ENCODE measurements at places on chromosomes 16 and 17. TPM values are rescaled to one million over a fixed set of nuclear protein-coding genes. Genes with fewer than 3 reads are reported as not detected.

Gene KRT40
- total RNA-seq = 2.7 TPM

DNA sequence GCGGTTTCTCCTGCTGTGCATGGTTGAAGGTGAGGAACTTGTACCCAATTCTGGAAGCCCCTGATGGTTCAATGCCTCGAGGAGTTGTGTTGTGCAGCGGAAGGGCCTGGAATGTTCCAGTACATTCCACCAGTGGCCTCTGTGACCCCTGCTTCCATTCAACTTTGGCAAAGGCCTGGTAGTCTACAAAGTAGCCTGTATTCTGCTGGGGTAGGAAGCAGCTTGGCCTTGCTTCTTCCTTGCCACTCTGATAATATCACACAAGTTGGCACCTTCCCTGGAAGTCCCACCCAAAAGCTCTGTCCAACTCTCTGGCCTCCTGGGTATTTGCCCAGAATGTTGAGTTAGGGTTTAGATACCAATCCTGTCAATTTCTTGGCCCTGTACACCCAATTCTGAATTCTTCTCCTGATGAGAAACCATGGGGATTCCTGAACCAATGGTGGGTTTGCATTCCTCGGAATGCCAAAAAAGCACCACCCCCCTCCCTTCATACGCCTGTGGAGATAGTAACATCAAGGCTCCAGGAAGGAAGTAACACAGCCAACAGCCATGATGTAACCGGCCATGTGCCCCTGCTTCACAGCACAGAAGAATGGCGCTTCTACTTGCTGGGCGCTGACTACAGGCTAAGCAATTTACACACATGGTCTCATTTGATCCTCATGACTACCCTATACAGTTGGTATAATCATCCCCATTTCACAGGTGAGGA lies 11.8 kb upstream of the FAM117A start:
- no peak for DNase-seq

DNA sequence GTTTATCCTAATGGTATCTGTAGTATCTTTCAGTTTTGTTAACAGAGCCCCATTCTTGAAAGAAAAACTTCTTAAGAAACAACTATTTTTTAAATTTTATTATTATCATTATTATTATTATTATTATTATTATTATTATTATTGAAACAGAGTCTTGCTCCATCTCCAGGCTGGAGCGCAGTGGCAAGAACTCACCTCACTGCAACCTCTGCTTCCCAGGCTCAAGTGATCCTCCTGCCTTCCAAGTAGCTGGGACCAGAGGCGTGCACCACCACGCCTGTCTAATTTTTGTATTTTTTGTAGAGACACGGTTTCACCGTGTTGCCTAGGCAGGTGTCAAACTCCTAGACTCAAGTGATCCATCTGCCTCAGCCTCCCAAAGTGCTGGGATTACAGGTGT lies 23.4 kb downstream of the SUPT6H start:
- no peak for DNase-seq

- DNase-seq = no peak
Measured at GRCh38 chr16:67283039-67283825, 3.9 kb downstream of the PLEKHG4 start.

DNA sequence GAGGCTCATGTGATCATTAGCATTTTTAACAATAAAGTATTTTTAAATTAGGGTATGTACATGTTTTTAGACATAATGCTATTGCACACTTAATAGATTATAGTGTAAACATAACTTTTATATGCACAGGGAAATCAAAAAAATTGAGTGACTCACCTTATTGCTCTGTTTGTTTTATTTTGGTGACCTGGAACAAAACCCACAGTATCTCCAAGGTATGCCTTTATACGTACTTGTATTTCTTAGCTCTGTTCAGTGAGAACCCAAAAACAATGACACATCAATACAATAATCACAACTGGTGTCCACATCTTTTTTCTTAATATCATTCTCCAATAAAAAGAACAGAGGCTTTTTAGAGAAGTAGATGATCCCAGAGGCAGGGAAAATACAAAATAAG lies 112.2 kb downstream of the CYB561 start:
- DNase-seq = no peak

Gene RAMP2
- not detected for total RNA-seq

Gene OR4D1
- total RNA-seq = not detected

Gene ELMO3
- 57.4 TPM for total RNA-seq

Gene ABHD15
- total RNA-seq = 20.6 TPM

Gene TRAF4
- total RNA-seq = 295 TPM

GRCh38 chr16:69119536-69119935 lies 12.9 kb downstream of the CHTF8 start:
- DNase-seq = no peak

GRCh38 chr17:75783069-75783783 lies 1.4 kb upstream of the UNK start:
- peak; percentile 93 for DNase-seq

GRCh38 chr17:13306310-13306962 lies 288.6 kb upstream of the ELAC2 start:
- DNase-seq = peak; percentile 40

- no peak for DNase-seq
Measured at GRCh38 chr16:72786606-72787005, 261.3 kb downstream of the ZFHX3 start.

- DNase-seq = no peak
Measured at GRCh38 chr17:67902511-67903231, 77.4 kb downstream of the BPTF start.

Gene CDK3
- 9.5 TPM for total RNA-seq

Data from HT-29 (cell line).